SW480 (cell line): ENCODE measurements at places on chromosomes 2 and 18.
A peak's percentile ranks its signal among the peaks of the same experiment; 100 is the strongest.

GRCh38 chr18:62324917-62325805 lies at the start of gene TNFRSF11A:
TNFRSF11A (plus strand) TSS chr18:62325310; CDS start chr18:62325353, 43 bp downstream.
- DNase-seq, result peak; percentile 2

DNA sequence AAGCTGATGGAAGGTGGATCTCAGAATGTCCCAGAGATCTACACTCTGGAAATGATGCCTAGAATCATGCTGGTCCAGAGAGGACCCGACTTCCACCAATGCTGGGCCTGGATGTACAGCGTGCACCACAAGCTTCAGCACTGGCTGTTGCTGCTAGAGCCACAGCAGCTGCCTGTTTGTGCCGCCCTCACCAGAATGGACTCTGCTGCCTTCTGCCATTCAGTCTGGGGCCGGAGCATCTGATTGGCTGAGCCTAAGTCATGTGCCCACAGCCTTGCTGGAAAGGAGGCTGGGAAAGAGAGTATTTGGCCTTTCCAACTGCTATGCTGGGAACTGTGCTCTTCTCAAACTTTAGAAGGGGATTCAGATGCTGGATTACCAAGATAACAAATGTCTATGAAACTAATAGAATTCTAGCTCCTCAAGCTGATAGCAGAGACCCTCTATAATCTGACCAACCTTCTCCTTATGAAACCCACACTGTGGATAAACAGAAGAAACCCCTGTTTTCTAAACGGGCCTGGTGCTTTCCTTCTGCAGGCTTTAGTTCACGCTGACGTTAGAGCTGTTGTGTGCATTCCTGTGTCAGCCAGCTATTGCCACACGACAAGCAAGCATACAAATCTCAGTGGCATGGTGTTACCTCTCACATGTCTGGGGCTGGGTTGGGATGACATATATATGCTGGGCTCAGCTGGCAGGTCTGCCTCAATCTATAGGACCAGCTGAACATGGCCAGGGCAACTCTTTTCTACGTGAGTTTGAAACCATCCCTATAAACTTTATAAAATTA lies 4.1 kb upstream of the LOXHD1 start:
- DNase-seq, result no peak

DNA sequence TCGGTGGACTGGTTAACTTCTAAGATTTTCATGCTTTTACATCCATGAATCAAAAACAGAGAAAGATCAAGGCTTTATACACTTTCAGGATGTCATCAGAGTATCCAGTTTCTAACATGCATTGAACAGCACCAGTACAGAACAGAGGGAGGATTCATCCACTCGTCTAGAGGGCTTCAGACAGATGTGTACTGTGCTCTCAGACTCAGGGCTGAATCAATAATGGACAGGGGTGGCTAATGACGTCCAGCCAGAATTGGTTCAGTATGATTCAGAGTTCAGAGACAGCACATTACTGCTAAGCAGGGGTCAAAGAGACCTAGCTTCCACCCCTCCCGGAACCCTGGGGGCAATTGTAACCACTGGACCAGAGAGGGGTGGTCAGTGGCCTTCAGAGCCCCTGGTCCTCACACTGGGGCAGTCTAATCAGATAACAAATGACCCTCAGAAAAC lies 37.3 kb downstream of the RNU4ATAC start:
- no peak for DNase-seq

GRCh38 chr18:58023108-58023507 lies 20.9 kb upstream of the NEDD4L start:
- no peak for DNase-seq

GRCh38 chr18:54684784-54685183 lies 93.7 kb downstream of the DYNAP start:
- DNase-seq, result no peak

GRCh38 chr2:67002618-67003371 lies 394.3 kb upstream of the ETAA1 start:
- no peak for DNase-seq

DNA sequence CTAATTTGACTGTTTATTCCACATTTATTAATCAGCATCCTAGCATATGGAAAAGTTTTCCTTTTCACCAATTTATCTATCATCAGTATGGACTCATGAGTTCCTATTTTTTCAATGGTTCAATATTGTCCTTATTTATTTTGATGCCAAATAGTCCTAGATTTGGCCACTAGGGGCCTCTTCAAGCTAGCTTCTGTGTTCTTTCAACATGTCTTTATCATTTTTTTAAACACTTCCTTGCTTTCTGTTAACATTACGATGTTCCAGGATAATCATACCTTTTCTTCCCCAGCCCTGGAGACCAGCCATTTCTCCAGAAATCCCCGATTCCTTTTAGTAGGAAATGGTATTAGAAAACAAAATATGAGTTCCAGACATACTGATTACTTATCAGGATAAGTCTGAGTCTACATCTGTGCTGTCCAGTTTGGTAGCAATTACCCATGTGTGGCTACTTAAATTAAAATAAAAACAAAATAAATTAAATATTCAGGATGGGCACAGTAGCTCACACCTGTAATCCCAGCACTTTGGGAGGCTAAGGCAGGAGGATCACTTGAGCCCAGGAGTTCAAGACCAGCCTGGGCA lies 70.6 kb downstream of the RPE start:
- peak; percentile 46 for DNase-seq

- no peak for DNase-seq
These were observed 236.5 kb downstream of the CELF4 start for GRCh38 chr18:37328946-37329719.

DNA sequence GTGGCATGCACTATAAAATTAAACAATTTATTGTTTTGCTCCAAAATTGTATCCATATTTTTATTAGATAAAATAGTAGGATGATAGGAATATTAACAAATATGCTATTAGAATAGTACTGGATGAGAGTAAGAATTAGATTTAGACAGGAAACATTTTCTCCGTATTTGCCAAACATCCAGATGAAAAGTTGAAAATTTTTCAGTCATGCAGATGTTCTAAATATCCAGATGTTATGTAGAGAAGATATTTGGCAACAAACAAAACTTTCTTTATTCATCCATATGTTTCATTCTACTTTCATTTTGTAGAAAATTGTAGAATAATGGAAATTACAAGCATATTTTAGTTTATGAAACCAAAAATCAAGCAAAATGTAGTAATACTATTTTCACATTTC lies 45.2 kb upstream of the NEUROD1 start:
- no peak for DNase-seq

DNA sequence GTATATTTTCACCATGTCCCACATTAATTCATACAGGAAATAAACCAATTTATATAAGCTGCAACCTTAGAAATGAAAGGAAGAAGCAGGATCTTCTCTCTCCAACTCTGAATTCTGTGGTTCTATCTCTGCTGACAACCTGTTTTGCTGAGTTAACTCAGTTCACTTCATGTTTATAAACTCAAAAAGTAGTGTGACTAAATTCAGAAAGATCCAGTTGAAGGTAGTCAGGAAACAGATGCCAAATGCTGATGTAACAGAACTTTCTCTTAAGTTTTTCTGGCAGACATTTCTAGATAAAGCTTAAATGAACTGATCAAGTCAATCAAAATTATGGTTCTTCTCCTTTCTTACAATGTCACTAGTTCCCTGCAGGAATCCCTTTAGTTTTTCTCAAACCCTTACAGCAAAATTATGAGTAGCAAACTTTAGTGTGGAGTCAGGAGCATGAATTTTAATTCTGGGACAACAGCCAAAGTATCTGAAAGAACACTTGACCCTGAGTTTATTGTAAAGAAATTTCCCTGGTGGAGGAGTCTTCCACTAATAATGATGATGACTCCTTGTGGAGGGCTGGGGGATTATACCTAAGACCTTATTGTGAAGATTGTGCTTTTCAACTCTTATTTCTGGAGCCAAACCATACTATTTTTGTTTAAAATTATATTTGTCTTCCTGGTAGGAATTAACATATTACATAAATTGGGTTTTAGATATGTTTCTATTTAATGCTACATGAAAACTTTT lies 216.9 kb downstream of the MYO3B start:
- DNase-seq, result no peak

GRCh38 chr18:29146068-29146467 lies 969.1 kb upstream of the CDH2 start:
- DNase-seq, result no peak

DNA sequence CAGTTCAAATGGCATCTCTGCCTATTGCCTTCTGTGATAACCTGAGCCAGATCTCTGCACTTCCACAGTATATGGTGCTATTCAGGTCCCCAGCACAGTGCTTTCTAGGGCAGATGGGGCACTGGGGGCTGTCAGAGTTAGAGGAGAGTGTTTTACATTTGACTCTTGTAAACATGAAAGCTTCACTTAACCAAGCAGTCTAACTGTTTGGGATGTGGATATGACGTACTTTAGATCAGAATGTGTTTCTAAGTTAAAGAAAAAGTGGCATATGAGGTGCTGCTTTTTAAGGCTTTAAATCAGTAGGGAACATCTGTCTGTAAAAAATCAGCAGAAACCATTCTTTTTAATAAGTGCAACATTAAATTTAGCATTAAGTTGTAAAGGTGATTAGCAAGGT lies 75.7 kb downstream of the MYO1B start:
- DNase-seq, result no peak

DNA sequence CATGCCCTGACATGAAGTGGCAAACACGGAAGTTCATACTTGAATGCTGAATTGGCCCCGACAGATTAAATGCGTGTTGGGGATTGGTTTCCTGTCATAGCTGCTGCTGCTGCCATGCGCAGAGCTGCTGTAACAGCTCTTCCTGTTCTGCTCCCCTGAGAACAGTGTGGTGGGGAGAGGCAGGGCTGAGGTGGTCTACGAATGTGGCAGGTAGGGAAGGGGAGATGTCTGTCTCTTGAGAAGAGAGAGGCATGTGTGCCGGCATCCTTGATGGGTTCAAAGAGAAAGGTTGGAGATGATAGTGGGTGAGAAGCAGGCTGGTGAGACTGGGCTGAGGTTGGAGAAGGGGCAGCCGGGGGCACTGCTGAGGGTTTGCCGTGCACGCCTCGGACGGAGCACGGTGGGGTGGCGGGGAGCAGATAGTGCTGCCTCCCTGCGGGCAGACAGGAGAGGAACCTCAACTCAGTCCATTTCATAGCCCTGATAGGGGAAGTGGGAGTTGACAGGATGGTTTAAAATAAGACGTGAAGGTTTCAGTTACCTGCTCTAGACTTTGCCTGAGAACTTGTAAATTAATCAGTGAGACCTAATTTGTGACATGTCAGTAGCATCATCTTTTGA lies 46.1 kb downstream of the TMEM185B start:
- no peak for DNase-seq
